CD4-positive, alpha-beta T cell treated with Interleukin-10 for 1 hour (primary cell): ENCODE measurements at places on chromosomes 5 and 9.

DNA sequence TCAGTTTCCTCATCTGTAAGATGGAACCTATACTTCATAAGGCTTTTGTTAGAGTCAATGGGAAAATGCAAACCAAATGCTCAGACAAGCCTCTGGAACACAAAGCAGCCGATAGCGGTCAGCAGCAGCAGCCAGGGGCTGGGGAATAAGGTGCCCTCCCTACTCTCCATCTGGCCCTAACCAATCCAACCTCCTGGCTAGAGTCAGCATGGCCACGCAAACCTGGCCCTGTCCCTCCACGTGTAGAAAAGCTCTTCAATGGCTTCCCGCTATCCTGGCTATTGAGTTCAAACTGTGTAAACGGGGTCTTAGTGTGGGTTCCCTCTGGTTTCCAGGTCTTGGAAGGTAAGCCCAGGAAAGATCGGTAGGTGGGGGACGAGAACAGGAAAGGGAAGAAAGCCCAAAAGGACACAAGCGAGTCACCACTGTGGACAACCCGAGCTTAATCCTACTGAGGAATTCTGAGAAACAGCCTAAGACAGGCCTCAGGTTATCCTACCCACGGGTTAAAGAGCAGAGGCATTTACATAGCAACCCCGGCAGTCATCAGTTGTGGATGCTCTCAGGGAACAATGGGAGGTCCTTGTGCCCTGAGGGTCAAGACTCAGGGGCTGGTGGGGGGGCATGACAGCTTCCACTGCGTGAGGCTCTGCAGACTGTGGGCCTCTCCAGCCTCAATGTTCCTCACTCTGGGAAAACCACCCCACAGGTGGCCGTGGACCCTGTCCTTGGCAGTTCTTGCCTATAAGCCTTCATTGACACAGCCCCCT, 30.9 kb downstream of the FABP6 start:
- DNase-seq, result no peak

DNA sequence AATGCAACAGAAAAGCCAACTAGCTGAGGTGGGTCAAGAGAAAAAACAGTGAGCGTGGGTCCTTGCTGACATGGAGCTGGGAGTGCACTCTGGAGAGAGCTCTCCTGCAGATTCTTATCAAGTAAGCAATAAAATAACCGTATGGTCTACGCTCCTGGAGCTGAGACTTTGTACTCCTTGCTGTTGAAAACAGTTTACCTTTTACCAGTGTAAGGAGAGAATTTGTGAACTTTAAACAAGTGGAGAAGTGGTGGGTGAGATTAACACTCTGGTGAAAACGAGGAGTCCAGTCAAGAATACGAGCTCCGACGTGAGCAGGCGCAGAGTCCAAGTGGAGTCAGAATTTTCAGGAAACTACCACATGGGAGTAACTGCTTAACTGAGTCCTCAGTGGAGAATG, 156.1 kb upstream of the ERCC6L2 start:
- no peak for DNase-seq

DNA sequence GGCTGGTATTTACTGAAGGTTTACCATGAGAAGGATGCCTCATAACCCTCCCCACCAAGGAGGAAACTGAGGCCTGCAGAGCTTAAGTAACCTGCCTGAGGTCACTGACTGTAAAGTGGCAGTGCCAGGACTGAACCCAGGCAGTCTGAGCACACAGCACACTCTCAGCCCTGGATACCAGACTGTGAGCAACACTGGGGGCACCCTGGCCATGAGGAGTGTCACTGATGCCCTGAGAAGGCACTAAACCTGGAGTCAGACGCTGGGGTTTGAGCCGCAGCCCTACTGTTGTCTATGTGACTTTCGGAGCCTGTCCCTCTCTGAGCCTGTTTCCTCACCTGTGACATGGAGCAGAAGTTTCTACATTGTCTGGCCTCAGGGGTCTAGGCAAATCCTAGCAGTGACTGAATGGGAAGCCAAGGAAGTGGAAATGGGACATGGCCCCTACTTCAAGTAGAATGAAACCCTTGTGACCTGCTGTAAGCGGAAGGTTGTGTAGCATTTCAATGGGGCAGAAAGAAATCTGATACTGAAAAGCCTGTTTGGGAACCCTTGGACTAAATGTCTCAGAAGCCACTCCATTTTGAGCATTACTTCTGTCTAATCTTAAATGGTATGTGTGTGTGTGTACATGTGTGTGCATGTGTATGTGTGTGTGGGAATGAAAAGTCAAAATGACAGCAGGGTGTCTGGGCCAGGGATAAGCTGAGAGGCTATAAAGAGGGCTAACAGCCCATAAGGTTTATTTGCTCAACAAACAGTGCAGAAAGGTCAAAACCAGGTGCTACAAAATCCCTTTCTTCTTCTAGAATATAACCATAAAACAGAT, 36.0 kb downstream of the B4GALT1 start:
- no peak for DNase-seq

DNA sequence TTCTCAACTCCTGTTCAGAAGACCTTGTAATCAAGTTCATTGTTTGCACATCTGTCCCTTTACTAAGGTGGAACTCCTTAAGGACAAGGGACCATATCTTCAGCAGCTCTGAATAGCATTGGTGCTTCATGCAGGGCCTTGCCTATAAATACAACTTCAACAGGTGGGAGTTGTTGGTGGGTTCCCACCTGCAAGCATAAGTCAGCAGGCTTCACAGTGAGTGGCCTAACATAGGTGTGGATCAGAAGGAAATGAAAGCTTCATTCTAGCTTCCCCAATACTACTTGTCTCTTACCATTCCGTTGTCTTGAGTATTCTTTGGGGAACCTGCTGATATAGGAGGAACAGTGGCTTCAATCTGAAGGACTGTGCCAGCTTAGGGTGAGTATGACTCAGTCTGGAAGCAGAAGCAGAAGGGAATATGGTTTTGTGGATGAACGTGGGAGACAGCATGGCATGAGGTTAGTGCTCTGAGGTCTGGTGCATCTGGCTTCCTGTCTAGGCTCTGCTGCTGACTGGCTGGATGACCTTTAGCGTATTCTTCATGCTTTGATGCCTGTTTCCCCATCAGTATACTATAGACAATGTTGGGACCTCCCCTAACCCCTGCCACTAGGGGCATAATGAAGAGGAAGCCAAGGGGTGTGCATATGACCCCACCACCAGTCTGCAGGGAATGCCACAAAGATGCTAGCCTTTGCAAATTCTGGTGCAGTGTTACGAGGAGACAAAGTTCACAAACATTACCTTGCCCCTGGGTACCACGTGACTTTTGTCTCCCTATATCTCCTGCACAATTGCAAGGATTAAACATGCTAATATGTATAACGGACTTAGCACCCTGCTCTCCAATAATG, 192.3 kb downstream of the PALM2AKAP2 start:
- DNase-seq, result peak; percentile 18

DNA sequence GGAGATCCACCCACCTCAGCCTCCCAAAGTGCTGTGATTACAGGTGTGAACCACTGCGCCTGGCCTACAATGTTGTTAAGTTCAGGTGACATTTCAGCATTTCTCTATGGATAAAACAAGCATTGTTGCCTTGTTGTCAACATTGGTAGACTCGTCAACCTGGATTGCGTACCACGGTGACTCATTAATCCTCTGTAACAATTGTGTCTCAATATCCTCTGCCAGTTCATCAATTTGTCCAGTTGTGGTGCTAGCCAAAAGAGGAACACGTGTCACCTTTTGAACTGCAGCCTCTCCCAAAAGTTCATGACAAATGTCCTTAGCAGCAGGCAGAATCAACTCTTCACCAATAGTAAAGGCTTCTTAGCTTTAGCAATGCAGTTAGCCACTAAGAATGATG, 46.3 kb upstream of the LARP1 start:
- DNase-seq, result no peak

DNA sequence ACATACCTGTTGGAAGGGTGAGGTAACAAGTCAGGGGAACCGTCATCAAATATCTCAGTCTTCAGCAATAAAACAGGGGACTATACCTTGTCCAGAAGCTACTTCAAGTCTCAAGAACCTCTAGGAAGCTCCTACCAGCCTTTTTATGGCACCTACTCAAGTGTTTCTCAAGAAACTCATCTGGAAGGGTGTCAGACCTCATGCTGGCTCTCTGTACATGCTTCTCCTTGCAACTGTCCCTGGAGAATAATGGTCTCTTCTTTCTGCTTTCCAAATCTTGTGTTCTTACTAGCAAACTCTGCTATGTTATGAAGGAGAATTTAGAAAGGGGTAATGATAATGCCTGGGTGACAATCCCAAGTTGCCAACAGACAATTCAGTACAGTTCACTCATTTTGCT, 8.3 kb upstream of the PTAR1 start:
- no peak for DNase-seq

- no peak for DNase-seq
These were observed 78.4 kb downstream of the NTNG2 start for GRCh38 chr9:132239999-132240840.

GRCh38 chr5:34928267-34928666, 1.1 kb upstream of the DNAJC21 start:
- DNase-seq, result no peak
